ENCODE measurements at places on chromosomes 16 and 17.

- no peak for DNase-seq
These were observed 63.1 kb downstream of the USP22 start for GRCh38 chr17:20979792-20980083.

GRCh38 chr16:23768581-23768980 lies 13.8 kb downstream of the CHP2 start:
- no peak for DNase-seq

GRCh38 chr16:89695875-89696669 lies 5.4 kb downstream of the SPATA2L start:
- DNase-seq, result no peak

DNA sequence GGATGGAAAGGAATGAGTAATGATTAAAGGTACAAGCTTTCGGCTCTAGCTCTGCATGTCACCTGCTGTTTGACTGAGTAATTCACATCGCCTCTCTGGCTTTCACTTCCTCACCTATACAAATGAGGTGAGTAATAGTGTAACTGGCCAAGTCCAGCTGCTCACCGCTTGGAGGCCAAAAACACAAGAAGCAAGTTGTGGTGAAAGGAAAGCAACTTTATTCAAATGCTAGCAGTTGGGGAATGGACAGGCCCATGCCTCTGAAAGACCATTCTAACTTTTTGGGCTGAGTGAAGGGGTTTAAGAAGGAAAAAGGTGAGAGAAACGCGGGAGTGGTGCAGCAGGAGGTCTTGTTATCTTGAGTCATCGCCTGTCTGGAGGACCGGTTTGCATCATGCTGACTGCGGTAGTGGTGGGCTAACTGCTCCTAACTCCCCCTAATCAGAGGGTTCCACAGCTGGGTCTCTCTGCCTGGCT lies 45.7 kb upstream of the CSNK2A2 start:
- DNase-seq, result no peak

GRCh38 chr16:8621222-8621571 lies 301 bp upstream of the METTL22 start:
- DNase-seq, result no peak

- DNase-seq, result peak; percentile 94
These were observed 5.6 kb upstream of the MTSS2 start for GRCh38 chr16:70691223-70692129.
